ENCODE measurements at places on chromosomes 11 and 22.

GRCh38 chr11:112270551-112271180 lies 10.0 kb upstream of the PLET1 start:
- DNase-seq: no peak

DNA sequence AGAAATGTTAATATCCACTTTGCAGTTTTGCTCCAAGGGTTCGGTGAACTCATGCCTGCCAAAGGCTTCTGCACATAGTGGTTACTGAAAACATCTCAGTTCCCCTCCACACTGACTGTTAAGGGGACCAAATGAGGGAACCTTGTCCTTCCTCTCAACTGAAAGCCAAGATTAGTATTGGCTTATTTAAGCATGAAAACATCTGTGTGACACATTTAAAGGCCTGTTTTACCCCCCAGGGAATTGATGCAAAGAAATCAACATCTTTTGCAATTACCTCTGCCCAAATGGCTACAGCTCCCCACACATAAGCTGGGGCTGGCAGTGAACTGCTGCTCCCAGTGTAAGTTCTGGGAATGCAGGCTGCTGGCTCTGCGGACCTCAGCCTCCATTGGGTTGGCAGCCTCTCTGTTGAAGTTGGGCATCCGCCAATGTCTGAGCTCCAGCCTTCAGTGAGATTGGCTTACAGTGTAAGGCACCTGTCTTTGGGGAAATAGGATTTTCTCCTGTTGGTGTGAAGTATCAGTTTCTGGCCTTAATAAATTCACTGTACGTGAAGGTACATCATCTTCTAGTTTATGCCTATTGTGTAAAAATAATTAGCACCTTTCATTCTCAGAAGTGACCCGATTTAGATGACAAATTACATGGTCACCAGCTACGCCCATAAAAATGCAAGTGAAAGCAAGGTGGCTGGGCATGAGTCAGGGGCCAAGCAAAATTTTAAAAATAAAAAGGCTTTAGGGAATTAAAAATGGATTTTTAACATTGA lies 213.4 kb upstream of the SYN3 start:
- no peak for DNase-seq

DNA sequence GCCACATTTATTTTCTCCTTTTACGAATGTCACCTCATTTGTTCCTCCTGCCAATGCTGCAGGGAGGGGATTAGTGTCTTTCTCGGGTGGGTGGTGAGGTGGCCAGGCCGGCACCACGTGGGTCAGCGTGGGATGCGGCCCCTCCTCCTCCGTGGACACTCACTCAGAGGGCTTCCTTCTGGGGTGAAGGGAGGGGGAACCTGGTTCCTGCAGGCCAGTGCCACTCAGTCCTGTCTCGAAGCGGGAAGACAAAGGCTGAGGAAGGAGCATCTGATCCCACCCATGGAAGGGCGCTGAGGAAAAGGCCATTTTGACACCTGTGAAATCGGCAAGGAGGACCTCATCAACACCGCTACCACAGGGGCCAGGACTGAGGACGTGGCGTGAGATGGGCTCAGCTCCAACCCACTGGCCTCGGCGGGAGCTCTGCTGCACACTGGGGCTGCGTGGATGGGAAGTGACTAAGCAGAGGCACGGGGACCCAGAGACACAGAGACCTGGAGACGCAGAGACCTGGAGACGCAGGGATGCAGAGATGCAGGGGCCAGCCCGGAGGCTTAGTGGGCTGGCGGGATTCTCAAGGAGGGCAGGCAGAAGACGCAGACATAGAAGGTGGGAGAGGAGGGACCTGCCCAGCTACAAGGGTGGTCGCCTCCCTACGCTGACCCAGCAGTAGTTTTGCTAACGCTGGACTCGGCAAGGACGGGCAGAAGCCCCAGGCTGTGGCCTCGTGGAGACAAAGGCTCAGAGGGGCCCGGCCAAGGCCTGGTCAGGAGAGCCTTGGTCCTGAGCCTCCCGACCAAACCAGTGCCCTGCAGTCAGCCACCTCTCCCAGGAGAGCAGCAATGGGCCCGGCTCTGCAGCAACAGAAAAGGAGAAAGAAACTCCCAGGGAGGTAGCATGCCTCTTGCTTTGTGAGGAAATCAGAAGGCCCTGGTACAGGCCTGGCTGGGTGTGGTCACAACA lies 1071.2 kb downstream of the BRD1 start:
- DNase-seq: no peak

GRCh38 chr11:75731095-75731494 lies 13.5 kb downstream of the MOGAT2 start:
- no peak for DNase-seq

GRCh38 chr11:102560555-102561011 lies 30.0 kb upstream of the MMP7 start:
- no peak for DNase-seq

DNA sequence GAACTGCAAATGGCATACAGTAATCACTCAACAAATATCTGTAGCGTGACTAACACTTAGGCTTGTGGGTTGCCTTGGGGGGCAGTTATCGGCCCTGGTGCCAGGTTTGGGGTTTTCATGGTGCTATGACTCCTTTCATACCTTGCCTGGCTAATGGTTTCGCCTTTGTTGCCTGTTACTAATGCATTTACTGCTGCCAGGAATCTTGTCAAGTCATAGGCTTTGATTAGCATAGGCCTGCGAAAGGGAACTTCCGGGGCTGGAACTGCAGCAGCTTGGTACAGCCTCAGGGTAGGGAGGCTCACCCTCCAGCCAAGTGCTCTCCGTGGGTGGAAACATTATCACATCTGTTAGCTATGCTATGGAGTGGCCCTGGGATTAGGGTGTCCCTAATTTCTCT lies 13.2 kb downstream of the SLC25A18 start:
- DNase-seq: no peak

DNA sequence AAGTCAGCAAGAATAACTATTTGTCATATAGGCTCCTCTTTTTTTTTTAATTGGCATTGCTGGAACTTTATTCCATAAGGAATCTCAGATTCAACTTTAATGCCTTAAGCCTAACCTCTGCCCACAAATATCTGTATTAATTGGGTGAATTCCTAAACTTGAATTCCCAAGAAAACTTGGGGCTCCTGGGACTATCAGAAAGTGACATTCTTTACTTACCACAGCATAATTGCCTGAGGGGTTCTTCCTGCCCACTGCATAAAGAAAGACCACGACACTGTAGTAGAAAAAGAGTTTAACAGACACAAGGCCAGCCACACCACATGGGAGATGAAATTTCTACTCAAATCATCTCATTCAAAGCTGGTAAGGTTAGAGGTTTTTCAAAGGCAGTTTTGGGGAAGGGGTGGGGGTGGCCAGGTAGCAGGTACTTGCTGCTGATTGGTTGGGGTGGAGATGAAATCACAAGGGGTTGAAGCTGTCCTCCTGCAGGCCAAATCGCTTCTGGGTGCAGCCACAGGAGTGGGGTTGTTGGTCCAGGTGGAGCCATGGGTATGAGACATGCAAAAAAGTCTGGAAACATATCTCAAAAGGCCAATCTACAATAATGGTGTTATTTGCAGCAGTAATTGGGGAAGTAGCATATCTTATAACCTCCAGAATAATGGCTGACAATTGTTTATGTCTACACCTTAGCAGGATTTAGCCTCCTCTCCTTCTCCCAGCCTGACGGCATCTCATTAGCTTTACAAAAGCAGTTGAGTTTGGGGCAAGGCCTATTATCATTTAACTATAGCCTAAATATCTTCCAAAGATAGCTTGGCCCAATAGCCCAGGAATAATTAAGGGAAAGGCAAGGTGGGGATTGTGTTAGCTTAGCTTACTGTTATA lies 4.8 kb upstream of the NLRP10 start:
- DNase-seq: no peak

- no peak for DNase-seq
These were observed 552.1 kb upstream of the CHORDC1 start for GRCh38 chr11:90774727-90775566.

DNA sequence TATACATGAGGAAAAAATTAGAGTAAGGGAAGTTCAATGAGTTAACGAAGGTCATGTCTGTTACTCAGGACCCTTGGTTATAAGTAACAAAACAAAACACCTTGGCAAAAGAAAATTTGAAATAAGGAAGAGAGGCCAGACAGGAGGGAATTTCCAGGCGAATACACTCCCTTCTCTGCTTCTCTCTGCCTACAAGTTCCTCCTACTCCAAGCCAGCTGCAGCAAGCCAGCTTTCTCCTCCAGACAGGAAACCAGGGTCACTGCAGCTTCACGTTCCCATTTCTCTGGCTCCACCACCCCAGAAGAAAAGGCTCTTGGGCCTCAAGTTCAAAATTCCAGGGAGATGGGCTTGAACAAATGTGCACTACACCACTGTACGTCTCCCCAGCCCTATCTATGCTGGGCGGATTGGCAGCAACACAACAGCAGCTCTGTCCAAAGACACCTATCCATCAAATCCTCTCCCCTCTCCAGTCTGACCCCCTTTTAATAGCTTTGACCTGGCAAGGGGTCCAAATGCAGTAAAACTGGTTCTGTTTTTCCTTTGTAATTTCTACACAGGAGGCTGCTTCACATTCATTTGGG lies 27.7 kb downstream of the SMCO4 start:
- DNase-seq: no peak

- no peak for DNase-seq
These were observed 448.0 kb upstream of the FAT3 start for GRCh38 chr11:91776655-91777054.
